ENCODE measurements at places on chromosomes 3 and 15. TPM values are rescaled to one million over a fixed set of nuclear protein-coding genes. Genes with fewer than 3 reads are reported as not detected.

DNA sequence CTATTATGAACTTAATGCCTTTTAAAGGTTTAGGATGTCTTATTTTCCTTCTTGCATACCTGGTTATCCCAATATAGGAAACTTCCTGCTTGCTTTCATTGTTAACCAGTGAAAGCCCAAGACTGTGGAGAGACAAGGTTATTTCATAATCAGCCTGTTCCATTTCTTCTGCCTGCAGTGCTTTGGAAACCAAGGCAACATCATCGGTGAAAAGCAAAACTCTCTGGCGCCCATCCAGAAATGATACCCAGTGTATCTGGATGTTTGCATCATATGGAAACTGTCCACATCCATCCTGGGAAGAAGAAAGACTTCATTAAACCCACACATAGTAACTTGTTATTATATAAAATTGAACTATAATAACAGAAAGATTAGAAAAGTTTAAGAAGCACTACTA, 170.1 kb downstream of the VPS13C start:
- H3K27ac ChIP-seq: no peak overlapping the region
- DNase-seq: no peak
- H3K27me3 ChIP-seq: no peaks in the 10 kb centered on the region
- no peak overlapping the region for H3K4me3 ChIP-seq

DNA sequence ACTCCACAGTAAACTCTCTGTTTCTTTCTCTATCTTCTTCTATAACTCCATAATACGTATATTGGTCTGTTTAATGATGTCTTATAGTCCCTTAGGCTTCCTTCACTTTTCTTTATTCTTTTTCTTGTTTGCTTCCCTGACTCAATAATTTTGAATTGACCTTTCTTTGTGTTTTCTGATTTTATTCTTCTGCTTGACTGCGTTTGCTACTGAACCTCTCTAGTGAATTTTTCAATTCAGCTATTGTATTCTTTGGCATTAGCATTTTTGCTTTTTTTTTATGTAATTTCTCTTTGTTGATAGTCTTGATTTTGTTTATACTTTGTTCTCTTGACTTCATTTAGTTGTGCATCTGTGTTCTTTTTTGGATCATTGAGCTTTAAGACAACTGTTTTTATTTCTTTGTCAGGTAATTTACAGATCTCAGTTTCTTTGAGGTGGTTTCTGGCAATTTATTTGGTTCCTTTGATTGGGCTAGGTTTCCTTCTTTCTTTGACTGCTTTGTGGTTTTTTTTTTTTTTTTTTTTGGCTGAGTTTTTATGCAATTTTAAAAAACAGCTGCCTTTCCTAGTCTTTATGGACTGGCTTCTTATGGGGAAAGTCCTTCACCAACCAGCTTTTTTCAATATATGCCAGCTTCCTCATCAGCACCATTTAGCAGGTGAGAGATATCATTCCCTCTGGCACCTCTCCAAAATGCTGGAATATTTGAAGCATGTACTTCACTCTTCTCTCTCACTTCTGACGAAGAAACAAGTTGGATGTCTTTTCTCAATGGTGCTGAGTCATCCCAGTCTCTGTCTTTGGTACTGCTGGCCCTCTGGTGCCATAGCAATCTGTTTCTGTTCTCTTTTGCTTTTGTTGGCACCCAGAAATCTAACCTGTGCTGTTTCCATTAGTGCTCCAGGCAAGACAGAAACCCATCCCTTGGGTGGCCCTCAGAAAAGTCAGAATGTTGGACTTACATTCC, 17.6 kb downstream of the RSRC1 start:
- H3K4me1 ChIP-seq: no peaks in the 10 kb centered on the region
- H3K36me3 ChIP-seq: peaks cover 10% of the 10 kb centered on the region
- no peak for DNase-seq
- H3K27me3 ChIP-seq: no peaks in the 10 kb centered on the region
- no peak overlapping the region for H3K27ac ChIP-seq

DNA sequence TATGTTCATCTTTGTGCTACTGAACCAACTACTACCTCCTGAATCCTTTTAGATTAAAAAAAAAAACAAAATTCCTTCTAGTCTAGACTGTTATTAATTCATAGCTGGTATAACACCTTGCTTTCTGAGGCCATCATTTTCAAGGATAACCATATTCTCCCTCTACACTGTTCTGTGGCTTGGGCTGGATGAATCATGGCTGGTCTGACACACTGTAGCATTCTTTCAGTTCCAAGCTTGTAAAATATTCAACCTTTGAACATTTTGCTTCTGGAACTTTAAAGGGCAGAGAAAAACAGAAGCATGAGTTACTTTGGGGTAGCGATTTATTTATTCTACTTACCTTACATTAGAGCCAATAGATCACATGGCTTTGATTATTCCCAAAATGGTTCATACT, 7.6 kb downstream of the HSPBAP1 start:
- no peaks in the 10 kb centered on the region for H3K4me1 ChIP-seq
- no peak overlapping the region for H3K27ac ChIP-seq
- no peaks in the 10 kb centered on the region for H3K27me3 ChIP-seq
- no peak for DNase-seq

GRCh38 chr15:53586799-53587198, 172.7 kb downstream of the WDR72 start:
- no peak for DNase-seq
- H3K36me3 ChIP-seq: no peaks in the 10 kb centered on the region
- no peaks in the 10 kb centered on the region for H3K4me1 ChIP-seq
- no peaks in the 10 kb centered on the region for H3K27me3 ChIP-seq
- H3K4me3 ChIP-seq: no peak overlapping the region

The CYP8B1 gene
- not detected for total RNA-seq

The BSN gene
- 0.75 TPM for total RNA-seq
